Myometrial cell (primary cell): ENCODE measurements at places on chromosomes 7 and 10. TPM values are rescaled to one million over a fixed set of nuclear protein-coding genes. Genes with fewer than 3 reads are reported as not detected.

PTPRN2 gene
- total RNA-seq, result 0.58 and 1.1 TPM in 2 replicates

BMI1 gene
- total RNA-seq, result 30.0 and 30.1 TPM in 2 replicates

STEAP1B gene
- 3.2 and 4.4 TPM in 2 replicates for total RNA-seq

HOXA6 gene
- total RNA-seq, result 3.2 TPM in 1 of 2 replicates, not detected in the other

ACSM6 gene
- total RNA-seq, result not detected in 2 replicates

AGAP9 gene
- total RNA-seq, result 2.7 and 2.9 TPM in 2 replicates

CYP2C19 gene
- total RNA-seq, result not detected in 2 replicates

THSD7A gene
- total RNA-seq, result 0.71 and 0.86 TPM in 2 replicates

DLX5 gene
- total RNA-seq, result not detected in 2 replicates

NEUROG3 gene
- total RNA-seq, result not detected in 2 replicates

CLRN3 gene
- not detected in 2 replicates for total RNA-seq

ANKRD61 gene
- total RNA-seq, result not detected in 2 replicates

VWDE gene
- total RNA-seq, result under 0.01 and 0.18 TPM in 2 replicates

TMEM140 gene
- 6.9 and 9.2 TPM in 2 replicates for total RNA-seq

KCNH2 gene
- total RNA-seq, result 8.7 and 10.7 TPM in 2 replicates

SEC61G gene
- 943 and 1,607 TPM in 2 replicates for total RNA-seq

PIK3AP1 gene
- total RNA-seq, result 0.29 TPM in 1 of 2 replicates, not detected in the other

C7orf33 gene
- not detected in 2 replicates for total RNA-seq

LRRTM3 gene
- total RNA-seq, result not detected in 2 replicates

PPP2R2D gene
- total RNA-seq, result 22.2 and 23.9 TPM in 2 replicates
